ENCODE measurements at places on chromosomes 11 and 22. TPM values are rescaled to one million over a fixed set of nuclear protein-coding genes. Genes with fewer than 3 reads are reported as not detected.

RAB3IL1 gene
- total RNA-seq: 14.9 TPM

BCO2 gene
- total RNA-seq: 1.2 TPM

HEPN1 gene
- total RNA-seq: not detected

ZBTB16 gene
- not detected for total RNA-seq

LINC01488 gene
- 0.05 TPM for total RNA-seq

SYVN1 gene
- 30.5 TPM for total RNA-seq

RTN3 gene
- total RNA-seq: 98.8 TPM

All from A549 treated with CORT108297 at 1 μM for 4 hours (cell line).